T-helper 2 cell (primary cell): ENCODE measurements at places on chromosomes 2 and 18.
A peak's percentile ranks its signal among the peaks of the same experiment; 100 is the strongest.

- no peak for DNase-seq
These were observed 112.8 kb downstream of the SPTBN1 start for GRCh38 chr2:54568876-54569321.

DNA sequence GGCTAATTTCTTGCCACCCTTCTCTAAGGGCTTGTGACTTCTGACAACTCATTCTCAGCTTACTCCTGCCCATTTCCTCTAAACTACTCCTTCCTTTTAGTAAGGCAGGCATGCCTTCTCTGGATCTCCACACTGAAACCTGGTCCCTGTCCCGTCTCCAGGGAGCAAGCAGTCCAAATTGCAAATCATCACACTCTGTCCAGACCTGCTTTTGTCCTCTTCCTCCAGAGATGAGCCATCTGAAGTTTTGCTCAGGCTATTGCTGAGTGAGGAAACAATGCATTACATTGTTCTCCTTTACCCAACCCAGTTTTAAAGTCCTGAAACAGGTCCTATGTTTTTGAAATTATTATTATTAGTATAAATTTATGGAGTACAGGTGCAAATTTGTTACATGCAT is 57.3 kb downstream of the ARHGAP25 start:
- no peak for DNase-seq

DNA sequence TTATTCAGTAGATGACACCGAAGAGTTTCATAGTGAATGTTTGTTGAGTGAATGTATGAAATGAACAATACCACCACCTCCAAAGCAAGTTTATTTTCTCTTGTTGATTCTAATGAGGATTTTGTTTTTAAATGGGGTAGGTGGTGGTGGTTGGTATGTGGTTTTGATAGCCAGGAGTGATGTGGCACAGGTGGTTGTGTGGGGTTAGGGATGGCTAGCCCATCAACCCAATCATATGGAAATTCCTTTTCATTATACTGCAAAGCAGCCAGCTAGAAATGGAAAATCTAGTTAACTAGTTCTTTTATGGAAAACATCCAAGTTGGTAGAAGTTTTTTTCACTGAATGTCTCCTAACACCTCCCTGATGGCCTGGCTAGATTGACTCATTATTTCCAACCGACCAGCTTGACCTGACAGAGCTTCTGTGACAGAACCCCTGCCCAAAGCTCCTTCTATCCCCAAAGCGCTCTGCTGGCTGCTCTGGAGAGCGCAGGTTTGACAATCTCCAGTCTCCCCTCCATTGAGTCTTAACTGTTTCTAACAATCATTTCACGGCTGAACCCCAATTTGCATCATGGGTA is 376.9 kb downstream of the MTX2 start:
- no peak for DNase-seq

DNA sequence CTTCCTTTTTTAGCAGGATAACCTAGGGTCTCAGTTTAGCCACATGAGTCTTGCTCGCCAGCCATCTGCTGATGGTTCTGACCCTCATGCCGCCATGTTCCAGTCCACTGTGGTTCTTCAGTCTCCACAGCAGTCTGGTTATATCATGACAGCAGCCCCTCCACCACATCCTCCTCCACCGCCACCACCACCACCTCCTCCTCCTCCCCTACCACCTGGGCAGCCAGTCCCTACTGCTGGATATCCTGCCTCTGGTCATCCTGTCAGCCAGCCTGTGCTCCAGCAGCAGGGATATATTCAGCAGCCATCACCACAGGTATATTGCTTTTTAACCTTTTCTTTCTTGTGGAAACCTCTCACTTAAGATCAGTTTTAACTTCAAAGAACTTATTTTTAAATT is 89.9 kb upstream of the UBXN4 start:
- DNase-seq = no peak

DNA sequence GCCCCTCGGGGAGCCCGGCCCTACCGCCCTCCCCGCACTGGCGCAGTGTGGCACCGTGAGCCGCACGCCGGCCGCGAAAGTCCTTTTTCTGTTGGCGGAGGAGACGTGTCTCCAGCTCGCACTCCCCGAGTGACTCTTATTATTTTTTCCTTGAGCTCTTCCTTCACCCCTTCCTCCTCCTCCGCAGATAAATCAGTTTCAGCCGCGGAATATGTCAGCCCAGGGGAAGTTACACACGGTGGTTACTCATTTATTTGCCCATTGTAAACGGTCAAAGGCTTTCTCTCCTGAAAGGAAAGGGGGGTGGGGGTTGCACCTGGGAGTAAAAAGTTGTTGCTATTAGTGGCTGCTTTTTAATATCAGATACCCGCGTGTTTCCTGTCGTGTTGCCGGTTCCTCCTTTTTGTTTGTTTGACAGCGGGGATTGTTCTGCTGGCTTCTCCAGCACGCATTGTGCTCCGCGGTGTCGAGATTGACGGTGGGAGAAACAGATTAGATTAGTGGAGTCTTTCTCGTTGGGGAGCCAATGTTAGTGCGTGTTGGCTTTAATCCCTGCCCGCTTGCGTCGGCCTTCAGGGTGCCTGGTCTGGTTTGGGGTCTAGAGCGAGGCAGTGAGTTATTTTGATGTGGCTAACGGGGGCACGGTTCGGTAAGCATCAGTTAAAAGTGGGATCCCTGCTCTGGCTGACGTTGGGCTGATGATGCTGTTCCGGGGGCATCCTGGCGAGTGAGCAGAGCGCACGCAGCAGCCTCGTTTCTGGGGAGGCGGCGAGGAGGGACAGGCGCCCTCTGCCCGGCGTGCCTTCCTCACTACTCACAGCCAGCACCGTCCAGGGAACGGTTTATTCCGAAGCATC is 1.6 kb downstream of the CRIM1 start:
- DNase-seq = peak; percentile 10

GRCh38 chr2:170467568-170468422 is 247.3 kb upstream of the SP5 start:
- no peak for DNase-seq
